ENCODE measurements at places on chromosomes 2 and 18.

DNA sequence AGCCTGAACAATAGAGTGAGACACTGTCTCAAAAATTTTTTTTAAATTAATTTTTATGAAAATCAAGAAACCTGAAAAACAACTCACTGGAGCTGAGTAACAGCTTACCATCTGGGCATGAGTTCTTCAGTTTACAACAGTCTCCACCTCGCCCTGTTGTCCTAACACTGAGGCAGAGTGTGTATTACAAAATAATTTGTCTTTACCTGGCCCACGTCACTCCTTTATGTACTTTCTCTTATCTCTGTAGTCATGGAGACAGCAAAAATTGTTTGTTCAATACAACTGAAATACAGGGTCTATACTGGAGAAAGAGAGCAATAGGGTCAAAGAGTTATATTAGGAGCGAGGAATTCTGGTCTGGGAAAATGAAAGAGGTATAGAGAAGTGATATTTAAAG is 48.1 kb downstream of the CYTIP start:
- DNase-seq = no peak

DNA sequence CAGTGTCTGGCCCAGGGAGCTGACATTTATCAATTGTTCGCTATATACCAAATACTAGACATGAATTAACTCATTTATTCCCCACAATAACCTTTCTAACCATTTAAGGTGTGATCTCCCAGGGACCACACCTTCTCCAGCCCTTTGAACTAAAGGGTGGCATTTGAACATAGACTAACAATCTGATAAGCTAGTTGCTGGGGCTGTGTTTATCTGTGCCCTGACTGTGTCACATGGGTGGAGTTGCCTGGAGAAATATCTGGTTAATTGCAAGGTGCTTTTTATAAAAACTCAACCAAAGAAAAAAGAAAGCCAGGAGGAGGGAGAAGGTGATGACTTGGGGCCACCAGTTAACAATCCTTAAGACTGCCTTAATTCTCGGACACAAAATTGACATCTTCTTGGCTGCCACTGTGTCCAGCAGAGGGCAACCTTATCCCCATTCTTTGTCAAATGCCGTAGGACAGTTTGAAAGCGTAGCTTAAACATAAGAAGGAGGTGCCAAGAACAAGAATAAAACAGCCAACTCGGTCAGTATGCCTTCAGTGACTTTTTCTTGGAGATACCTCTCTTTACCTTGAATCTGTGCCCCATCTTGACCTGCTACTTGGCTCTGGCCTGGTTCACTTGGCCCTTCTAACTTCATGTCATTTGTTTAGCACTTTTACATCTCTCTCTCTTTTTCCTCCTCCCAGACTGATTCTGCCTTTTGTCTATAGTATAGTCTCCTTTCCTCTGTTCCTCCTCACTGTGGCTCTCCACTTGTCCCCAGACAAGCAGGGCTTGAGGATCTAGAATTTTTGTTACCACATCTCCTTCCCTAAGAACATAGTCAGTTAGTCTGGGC is 183.4 kb downstream of the MYO3B start:
- DNase-seq = peak; percentile 9

DNA sequence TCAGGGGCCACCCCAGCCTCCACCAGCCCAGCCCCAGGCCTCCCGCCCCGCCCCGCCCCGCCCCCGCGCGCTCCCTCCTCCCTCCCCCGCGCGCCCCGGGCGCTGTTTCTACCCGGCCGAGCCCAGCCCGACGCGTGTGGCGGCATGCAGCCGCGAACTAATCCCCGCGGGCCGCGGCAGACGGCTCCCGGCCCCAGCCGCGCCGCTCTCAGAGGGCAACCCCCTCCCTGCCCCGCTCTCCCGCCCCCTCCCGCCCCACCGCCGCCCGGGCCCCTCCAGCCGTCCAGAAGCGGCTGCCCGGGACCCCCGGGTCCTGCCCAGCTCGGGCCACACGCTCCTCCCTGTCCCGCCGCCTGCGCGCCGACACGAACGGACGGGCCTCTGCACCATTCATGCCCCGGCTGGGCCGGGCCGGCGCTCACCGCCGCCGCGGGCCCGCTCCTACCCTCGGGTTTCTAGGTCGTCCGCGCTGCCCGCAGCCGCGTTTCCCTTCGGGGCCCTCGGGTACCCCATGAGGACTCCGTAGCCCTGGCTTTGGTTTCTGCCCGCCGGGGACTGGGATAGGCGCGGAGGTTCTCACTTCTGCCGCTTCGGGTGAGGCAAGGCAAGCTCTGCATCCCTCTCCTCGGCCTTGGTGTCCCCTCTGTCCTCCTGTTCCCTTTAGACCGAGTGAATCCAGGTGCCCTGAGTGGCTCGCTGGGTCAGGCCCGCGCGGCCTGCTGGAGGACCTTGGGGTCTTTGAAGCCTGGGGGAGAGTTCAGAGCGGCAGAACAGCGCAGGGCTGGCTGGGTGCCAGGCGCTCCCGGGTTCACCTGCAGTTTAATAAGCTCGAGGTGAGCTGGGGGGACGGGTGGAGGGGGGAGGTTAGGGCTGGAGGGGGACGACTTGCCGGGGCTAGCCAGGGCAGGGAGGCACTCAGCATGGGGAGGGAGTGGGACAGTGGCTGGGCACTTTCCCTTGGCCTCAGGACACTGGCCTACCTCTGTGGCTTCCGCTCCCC is 3.1 kb downstream of the WNT10A start:
- DNase-seq = no peak

GRCh38 chr2:39838589-39838988 is 59.5 kb upstream of the THUMPD2 start:
- no peak for DNase-seq

- DNase-seq = no peak
Observed at GRCh38 chr2:229170171-229170570, 100.9 kb downstream of the PID1 start.

Data from activated T-helper 1 cell treated with anti-CD3 and anti-CD28 coated beads, Interleukin-2, amount 50 U/mL, for 16 hours (primary cell).